ENCODE measurements at places on chromosomes 6 and 20.

DNA sequence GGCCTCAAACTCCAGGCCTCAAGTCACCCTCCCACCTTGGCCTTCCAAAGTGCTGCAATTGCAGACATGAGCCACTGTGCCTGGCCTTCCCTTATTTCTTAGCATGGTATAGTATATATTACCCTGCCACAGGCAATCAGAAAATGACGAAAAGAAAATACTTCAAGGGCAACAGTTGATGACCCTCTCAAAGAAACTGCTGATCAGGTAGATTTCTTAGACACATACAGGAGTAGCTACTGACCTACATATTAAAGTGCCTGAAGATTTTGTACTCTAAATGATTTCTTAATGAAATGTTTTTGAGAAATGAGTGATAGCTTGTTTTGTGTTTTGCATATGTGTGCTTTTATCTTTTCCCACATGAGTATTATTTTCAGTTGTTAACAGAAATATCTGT is 4.6 kb downstream of the SLC35F1 start:
- DNase-seq, result no peak

DNA sequence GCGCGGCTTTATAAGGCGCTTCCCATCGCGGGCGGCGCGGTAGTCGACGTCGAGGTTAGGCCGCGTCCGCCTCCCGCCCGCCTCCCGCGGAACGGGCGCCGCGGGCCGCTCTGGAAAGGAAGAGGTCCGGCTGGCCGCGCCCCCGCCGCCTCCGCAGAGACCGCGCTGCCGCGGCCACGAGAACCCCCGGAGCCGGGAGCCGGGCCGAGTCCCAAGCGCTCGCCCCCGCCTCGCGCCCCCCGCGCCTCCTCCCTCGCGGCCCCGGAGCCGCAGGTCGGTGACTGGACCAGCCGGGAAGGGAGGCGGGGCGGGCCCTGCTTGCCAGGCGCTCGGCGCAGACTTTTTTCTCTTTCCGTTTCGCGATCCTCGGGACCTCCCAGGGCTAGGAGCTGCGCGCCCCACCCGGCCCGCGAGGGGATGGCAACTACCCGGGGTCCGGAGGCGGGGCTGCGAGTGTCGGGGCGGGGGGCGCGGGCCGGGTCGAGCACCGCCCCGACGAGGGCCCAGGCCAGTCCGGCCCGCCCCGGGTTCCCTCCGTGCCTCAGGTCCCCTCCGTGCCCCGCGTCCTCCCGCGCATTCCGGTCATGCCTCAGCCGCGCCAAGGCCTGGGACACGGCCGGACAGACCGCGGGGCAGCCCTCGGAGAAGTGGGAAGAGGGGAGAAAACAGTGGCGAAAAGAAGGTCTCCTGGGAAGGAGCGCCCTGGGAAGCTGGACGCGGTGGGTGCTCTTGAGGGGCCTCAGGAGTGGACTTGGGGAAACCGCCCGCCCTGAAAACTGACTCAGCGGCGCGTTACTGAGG is 417 bp upstream of the PXDC1 start:
- DNase-seq, result peak; percentile 57

- no peak for DNase-seq
Observed at GRCh38 chr6:114718186-114718585, 375.4 kb upstream of the HS3ST5 start.

DNA sequence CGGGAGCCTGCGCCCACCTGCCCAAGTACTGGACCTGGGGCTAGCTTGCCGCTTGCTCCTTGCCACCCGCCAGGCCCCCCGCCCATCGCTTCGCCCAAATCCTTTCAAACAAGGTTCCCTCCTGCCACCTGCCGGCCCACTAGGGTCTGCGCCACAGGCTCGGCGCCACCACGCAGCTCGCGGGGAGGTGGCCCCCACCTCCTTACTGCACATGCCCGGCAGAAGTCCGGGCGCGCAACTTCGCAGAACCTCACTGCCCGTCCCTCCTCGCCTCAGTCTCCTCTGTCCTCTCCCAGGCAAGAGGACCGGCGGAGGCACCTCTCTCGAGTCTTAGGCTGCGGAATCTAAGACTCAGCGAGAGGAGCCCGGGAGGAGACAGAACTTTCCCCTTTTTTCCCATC is 11.2 kb downstream of the GNAS-AS1 start:
- peak; percentile 42 for DNase-seq

- DNase-seq, result no peak
Observed at GRCh38 chr20:219290-220115, 7.6 kb upstream of the DEFB129 start.

All from activated CD4-positive, alpha-beta T cell treated with anti-CD3 and anti-CD28 coated beads, Interleukin-2, amount 50 U/mL, for 4 hours (primary cell).